AG09319 (cell line): ENCODE measurements at places on chromosomes 7 and 10.

DNA sequence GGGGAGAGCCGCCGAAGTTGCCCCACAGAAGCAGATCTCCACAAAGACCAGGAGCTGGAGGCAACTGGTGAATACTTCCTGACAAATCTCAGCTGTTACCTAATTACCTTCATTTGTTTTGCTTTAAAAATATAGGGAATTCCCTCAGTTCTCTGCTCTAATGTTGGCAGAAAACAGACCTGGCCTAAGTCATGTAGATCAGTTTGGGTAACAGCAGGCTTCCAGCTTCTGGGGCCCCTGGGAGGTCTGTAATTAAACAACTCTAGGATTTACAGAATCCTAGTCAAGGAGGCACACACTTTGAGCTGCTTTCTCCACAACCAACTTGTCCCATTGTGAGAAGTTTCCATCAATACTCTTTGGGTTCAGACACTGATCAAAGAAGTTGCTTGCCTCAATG, 123.4 kb downstream of the HTR7 start:
- DNase-seq, result no peak

DNA sequence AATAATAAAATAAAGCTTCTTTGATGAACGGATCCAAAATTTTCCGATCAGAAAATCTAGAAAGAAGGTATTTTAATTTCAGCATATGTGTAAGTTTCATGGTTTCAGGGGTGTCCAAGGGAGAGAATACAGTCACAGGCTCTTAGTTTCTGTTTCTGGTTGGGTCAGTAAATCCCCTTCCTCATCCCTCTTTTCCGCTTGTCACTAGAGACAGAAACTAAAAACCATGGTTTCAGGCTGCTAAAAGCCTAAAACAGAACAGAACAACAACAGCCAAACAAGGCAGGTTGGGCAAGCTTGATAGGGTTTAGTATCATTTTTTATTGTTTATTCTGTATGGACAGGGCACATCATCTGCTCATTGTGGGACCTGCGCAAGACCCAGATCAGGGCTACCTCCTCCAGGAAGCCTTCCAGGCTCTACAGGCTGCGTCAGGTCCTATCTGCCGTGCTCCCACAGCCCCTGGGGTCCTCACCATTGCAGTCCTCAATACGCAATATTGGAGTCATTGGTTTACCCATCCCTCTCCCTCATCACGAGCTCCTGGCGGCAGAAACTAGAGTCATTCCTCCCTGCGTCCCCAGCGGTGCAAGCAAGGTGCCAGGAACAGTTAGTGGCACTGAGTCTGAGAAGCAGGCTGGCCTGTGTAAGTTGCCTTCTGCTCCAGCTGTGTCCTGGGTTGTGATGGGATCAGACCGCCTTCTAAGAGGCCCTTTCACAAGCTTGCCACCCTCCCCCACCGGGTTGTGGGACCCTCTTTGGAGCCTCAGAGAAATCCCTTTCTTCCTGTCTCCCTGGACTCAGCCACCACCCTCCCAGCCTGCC, 70.2 kb upstream of the CUX1 start:
- no peak for DNase-seq

- DNase-seq, result no peak
These were observed 66.2 kb upstream of the STEAP1B start for GRCh38 chr7:22566176-22566575.

DNA sequence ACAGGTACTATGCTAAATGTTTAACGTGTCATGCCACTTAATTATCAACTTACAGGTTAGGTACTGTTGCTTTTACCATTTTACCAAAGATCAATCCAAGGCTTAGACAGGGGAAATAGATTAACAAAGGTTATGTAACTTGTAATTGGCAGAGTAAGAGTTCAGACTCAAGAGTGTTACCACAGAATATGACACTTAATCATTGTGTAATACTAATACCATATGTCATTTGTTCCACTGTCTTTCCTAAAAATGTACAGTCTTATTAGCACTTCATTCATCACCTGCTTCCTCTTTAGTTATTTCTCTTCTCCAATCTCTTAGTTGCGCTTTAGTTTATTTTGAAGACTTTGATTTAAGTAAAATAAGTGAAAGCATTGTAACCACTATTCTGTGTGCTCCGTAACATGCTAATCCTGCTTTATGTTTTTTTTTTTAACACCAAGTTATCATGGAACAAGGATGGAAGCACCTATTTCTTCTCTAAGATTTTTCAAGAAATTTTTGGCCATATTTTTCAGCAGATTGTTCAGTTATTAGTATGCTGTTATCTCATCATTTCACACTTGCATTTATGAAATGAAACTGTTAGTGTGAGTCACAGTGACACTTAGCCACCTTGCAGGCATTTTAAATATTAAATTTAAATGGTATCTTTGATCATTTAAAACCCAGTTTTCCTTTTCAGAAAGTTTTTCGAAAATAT, 197.3 kb downstream of the PHF14 start:
- no peak for DNase-seq

DNA sequence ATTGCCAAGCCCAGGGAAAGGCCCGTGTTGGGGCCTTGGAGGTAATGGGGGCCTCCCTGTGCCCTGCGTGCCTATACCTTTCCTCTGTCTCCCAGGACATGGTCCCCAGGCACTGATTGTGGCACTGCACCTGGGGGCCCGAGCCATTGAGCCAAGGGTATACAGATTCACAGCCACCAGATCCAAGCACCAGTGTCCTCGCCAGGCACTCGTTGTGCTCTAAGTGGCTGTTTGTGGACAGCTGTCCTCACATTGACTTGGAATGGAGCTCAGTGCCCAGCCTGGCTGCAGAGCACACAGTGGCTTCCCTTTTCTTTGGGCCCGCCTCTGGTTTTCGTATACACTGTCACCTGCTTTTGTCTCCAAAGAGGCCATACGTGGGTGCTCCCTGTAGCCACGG, 72.0 kb upstream of the BTBD16 start:
- DNase-seq, result no peak
